ENCODE measurements at places on chromosomes 5 and 9.
A peak's percentile ranks its signal among the peaks of the same experiment; 100 is the strongest.

GRCh38 chr5:165258197-165258771 is 1752.9 kb downstream of the MAT2B start:
- no peak for DNase-seq

- DNase-seq: no peak
These were observed 177.3 kb downstream of the CD180 start for GRCh38 chr5:67019065-67019845.

DNA sequence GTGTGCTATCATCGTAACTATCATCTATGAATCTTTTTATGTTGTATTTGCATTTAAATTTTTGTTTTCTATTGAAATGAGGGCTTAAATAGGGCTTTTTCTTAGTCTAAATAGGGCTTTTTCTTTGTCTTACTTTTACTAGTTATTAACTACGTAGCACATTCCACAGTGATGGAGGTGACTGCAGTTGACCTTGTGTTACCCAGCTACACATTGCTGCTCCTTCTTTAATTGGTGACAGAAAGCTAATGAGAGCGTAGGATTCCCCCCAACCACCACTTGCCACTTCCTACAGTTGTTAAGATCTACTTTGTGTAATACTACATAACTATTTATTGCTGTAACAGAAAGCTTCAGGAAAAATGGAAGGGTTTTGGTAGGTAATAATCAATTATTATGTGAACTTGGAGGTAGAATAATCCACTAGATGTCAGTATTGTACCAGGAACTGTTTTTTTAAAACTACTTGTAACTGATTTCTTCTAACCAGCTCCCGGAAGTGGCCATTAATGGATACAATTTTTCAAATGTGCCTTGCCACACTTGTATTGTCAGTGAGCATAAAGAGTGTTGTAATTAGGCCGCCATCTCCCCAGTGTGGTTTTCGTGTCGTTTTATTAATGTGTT is 18.0 kb downstream of the MTRR start:
- DNase-seq: no peak

- no peak for DNase-seq
These were observed 216.4 kb downstream of the TARS1 start for GRCh38 chr5:33657176-33657575.

GRCh38 chr5:169856571-169856970 is 123.7 kb downstream of the INSYN2B start:
- DNase-seq: no peak

- DNase-seq: no peak
These were observed 45.7 kb upstream of the GHR start for GRCh38 chr5:42377496-42377895.

- DNase-seq: peak; percentile 81
These were observed 33.1 kb upstream of the HTR4 start for GRCh38 chr5:148687427-148687826.

DNA sequence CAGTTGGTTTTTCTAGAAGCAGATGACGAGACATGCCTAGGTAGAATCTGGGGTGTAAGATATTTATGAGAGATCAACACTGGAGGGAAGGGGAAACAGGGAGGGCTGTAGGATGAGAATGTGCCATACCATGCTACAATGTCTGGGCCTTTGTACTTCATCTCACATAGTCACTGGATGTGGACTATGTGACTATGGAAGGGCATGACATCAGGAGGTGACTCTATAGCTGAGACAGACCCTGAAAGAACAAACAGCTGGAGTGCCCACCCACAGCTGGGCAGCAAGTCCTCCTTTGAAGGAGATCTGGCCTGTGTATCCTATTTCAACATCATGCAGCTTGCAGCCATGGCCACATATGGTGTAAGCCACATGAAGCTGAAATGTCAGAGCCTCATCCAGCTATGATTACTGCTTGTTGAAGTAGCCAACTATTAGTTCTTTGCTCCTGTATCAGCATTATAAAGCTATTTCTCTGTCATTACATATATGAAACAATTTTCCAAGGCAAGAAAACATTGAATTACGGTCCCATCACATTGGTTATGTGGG is 46.2 kb upstream of the KIF2A start:
- no peak for DNase-seq

DNA sequence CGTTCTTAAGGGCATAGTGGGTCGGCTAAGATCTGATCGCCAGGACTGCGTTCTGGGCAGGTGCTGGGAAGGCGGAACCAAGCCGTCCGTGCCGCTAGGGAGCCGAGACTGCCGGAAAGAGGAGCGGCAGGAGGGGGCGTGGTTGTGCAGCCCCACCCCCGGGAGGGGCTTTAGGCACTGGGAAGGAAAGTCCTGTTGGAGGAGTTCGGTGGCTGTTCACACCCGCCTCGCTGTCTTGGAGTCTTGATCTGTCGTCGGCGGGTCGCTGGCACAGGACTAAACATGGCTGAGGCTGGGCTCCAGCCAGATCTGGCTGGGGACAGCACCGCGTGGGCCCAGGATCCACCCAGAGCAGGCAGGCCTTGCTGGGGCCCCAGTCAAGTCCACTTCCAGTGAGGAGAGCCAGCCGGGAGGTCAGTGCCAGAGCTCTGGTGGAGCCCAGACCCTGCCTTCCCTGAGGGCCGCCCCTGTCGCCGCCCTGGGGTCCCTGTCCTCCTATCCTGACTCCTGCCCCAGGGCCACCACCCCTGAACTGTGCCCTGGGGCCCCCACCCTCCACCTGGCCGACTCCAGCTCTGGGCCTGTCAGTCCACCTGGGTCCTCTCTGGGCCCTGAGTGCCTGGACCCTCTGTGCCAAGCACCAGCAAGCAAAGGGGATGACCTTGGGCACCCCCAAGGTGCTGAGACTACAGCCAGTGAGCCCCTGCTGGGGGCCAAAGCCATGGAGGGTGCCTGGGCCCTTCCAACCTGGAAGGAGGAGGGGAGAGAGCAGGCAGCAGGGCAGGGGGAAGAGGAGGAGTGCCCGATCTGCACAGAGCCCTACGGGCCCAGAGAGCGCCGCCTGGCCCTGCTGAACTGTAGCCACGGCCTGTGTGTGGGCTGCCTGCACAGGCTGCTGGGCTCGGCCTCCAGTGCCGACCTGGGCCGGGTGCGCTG is 4.5 kb downstream of the RNF208 start:
- DNase-seq: peak; percentile 93

DNA sequence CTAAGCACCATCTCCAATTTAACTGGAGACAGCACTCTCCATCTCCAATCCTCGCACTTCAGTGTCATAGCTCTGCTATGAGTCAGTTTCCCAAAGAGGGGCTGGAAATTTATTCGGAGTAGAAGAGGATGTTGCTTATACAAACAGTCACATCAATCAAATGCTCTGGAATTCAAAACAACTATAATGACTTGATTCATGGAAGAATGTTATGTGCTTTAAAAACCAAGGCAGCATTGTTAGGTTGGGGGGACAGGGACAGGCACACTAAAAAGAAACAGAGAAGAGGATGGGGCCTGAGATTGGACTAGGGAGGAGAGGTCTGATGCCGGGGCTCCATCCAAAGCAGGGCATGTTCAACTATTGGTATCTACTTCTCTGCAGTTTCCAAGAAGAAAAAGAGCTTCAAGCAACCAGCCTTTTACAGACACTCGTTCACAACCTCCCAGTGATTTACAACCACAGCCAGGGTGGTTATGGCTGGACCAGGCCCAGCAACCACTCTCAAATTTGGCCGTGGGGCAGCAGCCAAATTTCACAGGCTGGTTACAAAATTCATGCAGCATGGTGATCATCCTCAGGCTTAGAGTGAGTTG is 117.5 kb upstream of the ZNF366 start:
- no peak for DNase-seq

- DNase-seq: no peak
These were observed 49.9 kb downstream of the LMX1B start for GRCh38 chr9:126663661-126664072.

GRCh38 chr9:97666907-97667686 is 30.0 kb downstream of the XPA start:
- DNase-seq: no peak

GRCh38 chr9:106626936-106627335 is 236.0 kb upstream of the ZNF462 start:
- no peak for DNase-seq

DNA sequence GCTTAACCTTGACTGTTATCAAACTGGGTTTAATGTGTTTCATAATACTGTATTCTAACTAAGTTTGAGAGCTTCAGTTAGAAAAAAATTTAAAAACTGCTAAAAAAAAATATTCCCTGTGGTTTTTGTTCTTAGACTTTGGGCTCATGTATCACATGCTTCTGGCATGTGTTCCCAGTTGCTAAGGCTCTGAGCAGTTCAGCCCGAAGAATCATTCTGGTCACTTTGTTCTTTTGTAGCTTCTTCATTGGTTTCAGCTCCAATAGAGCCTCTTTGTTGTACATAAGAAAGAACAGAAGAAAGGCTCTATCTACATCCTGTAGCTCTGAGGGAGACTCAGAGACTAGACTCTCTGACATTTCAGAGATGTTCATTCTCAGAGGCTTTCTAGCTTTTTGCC is 25.6 kb downstream of the KCNN2 start:
- no peak for DNase-seq

DNA sequence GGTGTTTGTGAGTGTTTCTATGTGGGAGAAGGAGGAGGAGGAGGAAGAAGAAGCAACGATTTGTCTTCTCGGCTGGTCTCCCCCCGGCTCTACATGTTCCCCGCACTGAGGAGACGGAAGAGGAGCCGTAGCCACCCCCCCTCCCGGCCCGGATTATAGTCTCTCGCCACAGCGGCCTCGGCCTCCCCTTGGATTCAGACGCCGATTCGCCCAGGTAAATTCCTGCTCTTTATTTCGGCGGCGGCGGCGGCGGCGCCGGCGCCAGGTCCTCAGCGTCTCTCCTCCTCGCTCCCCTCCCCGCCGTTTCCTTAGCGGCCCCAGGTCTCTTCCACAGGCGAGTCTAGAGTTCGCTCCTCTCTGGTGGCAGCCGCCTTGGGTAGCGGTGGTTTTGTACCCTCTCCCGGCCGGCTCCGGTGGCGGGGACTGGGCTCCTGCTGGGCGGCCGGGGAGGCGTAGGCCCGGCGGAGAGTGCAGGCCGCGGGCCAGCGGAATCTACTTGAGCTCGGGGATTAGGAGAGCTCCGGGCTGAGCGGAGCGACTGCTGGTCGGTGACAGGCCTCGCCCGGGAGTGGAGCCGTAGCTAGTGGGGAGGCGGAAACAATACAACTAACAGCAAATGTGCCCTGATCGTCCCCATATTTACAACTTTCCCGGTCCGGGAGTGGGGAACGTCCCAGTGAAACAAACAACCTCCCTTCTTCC is 547 bp downstream of the NIPBL start:
- DNase-seq: peak; percentile 87

- no peak for DNase-seq
These were observed 3.4 kb downstream of the GFM2 start for GRCh38 chr5:74763504-74763903.

- no peak for DNase-seq
These were observed 21.5 kb upstream of the MRNIP start for GRCh38 chr5:179880066-179880650.

- no peak for DNase-seq
These were observed 37.3 kb upstream of the FBP1 start for GRCh38 chr9:94676446-94677131.

- peak; percentile 72 for DNase-seq
These were observed 275.2 kb downstream of the SMARCA2 start for GRCh38 chr9:2290382-2290781.

GRCh38 chr5:72194846-72195245 is 87.6 kb downstream of the MAP1B start:
- no peak for DNase-seq

DNA sequence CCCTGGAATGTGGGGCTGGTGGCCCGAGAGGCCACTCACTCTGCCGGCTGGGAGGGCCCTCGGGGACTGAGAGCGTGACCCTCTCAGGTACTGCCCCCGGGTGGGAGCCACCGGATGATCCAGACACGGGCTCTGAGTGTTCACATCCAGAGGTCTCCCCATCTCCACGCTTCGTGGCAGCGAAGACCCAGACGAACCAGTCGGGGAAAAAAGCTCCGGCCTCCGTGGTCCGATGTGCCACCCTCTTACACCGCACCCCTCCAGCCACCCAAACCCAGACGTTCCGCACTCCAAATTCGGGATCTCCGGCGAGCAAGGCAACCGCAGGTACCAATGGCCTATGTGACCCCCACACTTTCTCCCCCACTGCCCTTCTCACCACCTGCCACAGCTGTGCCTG is 49.5 kb downstream of the AMBP start:
- DNase-seq: peak; percentile 35

DNA sequence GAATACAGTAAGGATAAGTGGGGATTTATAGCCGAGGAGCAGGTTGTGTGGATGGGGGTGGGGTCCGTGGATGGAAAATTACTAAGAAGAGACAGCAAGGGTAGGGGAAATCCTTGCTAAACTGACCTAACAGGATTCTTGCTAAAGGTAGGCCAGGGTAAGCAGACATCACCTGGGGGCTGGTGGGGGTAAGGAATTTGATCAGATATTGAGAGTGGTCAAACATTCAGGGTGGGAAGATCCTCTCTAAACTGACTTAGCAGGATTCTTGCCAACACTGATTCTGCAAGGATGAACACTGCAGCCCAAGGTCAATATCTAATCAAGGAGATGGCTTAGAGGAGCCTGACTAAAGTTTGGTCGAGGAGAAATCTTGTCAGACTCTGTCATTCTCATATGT is 2.7 kb upstream of the PLGRKT start:
- DNase-seq: no peak

- no peak for DNase-seq
These were observed 67.4 kb upstream of the HRH2 start for GRCh38 chr5:175590471-175590881.

DNA sequence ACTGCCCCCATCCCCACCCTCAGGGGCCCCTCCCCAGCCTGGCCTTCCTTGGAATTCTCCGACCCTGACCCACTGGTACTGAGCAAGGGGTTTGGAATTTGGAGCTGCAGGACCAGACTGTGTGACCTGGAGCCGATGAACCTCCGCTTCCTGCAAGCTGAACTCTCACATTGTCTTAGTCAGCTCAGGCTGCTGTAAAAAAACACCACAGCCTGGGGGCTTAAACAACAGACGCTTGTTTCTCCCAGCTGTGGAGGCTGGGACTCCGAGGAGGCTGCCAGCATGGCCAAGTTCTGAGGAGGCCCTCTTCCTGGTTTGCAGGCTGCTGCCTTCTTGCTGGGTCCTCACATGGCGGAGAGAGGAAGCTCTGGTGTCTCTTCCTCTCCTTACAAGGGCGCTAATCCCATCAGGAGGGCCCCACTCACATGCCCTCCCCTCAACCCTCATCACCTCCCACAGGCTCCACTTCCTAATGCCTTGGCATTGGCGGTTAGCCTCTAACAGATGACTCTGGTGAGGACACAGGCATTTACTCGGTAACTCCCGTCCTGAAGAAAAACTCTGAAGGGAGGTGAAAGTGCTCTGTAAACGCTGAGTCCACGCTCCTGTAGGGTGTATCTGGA is 42.4 kb downstream of the C5orf15 start:
- no peak for DNase-seq

GRCh38 chr5:32714836-32715235 is 3.7 kb downstream of the NPR3 start:
- no peak for DNase-seq

DNA sequence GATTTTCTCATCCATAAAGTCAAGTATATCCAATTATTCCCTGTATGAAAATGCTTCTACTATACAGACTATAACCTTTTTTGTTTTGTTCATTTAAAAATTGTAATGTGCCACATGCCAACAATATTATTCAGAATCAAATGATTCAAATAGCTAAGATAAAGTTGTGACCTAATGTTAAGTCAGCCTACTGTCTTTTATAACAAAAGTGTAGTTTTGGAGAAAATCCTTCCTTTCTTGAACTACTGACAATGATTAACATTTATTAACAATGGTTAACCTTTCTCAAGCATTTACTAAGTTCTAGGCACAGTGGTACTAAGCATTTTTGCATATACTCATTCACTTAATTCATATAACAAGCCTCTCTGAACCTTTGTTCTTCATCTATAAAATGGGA is 25.0 kb downstream of the CSF2 start:
- no peak for DNase-seq

GRCh38 chr5:143219696-143220095 is 183.8 kb downstream of the NR3C1 start:
- DNase-seq: no peak

- DNase-seq: peak; percentile 98
These were observed 23.4 kb upstream of the ZBTB43 start for GRCh38 chr9:126781186-126782052.

Measured in endodermal cell (in vitro differentiated cells).